ENCODE measurements at places on chromosomes 6 and 20.
A peak's percentile ranks its signal among the peaks of the same experiment; 100 is the strongest.

DNA sequence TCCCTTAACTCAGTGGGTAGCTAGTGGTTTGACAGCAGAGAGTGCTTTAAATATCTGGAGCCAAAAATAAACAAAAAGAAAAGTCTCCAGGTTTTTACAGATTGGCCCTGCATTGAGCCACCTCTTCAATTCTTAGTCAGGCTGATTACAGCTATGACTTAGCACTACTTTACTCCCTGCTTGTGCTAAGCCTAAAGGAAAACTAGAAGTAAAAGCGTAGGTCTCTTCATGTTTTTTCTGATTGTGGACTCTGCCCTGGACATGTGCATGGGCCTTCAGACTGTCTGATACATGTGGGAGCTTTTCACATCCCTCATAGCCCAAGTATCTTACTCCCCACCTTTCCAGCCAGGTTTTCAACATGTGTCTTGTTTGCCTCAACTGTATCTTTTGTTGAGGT is 33.3 kb downstream of the KPNA5 start:
- DNase-seq, result no peak

DNA sequence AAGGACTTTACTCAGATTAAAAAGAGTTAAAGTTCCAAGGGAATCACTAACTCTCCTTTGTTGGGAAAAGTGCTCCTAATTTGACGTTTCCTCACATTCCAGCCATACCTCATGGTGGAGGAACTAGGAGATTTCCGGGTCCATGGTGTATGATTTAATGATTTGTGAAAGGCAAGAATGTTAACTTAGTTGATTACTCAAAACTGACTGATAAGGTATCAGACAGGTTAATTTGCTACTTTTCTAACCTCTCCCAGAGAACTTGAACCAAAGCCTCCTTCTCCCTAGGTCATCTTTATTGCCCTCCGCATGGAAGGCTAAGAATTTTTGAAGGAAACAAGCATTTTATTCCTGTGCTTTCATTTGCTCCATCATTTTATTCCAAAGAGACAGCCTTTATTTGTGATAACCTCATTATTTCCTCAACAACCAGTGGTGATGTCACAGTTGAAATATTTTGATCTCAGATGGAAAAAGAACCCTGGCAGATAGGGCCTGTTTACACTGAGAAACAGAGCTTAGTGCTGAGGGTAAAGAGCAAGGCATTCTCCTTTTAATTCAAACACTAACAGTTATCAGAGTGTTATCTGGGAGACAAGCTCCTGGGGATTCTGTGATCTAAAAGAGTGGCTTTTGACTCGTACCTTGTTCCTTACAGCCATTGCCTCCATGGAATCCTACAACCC is 57.4 kb upstream of the BMP2 start:
- DNase-seq, result no peak

DNA sequence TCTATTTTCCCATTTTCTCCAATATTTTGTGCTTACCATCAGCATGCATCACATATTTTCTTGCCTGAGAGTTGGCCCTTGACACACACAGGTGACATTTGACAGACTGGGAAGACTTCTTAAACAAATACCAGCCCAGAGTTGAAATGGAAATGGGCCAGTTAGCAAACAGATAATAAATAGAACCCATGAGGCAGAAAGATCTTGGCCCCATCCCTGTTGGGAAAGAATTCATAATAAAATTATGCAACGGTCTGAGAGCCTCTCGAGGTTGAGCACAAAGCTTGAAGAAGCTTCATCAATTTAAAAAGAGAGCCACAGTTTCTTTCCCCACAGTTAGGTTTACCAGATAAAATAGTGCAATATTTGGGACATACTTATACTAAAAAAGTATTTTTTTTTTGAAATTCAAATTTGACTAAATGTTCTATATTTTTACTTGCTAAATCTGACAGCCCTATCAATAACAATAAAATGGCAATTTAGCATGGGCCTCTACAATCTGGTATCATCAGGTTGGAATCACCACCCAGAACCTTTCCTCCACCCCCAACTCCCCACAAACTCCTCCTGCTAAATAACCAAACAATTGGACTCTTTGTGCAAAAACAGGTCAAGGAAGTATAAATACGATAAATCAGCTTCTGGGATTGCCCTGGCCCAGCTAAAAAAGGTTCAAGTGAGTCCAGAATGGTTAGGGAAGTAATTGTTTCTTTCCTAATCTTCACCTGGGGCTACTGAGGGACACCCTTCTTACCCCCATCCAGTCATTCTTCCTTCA is 129.8 kb downstream of the CD164 start:
- no peak for DNase-seq

DNA sequence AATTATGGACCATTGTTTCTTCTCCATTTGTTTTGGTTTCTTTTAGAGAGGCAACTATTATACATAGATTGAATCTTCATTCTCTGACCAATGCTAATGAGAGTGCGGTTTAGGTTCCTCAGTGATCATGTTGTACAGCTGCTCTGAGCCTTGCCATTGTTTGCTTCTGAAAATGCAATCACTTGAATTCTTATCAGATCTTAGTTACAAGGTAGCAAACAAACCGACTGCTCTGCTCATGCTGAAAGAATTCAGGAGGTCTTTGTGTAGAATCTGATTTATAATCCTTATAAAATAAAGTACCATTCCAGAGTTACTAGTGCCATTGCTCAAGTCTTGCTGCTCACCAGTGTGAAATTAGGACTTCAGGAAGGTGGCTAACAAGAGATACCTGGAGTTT is 569.1 kb upstream of the ID4 start:
- DNase-seq, result no peak

- no peak for DNase-seq
These were observed 1009.2 kb upstream of the GJE1 start for GRCh38 chr6:141123497-141123896.

- no peak for DNase-seq
These were observed 274.8 kb upstream of the BTBD3 start for GRCh38 chr20:11642866-11643265.

- no peak for DNase-seq
These were observed 102.7 kb downstream of the TRDN start for GRCh38 chr6:123533862-123534648.

- no peak for DNase-seq
These were observed 341.1 kb downstream of the NRN1 start for GRCh38 chr6:5665667-5666066.

GRCh38 chr20:61557621-61558020 is 305.6 kb downstream of the CDH4 start:
- DNase-seq, result no peak

GRCh38 chr6:99588618-99589289 is 17.9 kb upstream of the PRDM13 start:
- peak; percentile 66 for DNase-seq

- no peak for DNase-seq
These were observed 25.0 kb upstream of the NELFCD start for GRCh38 chr20:58956078-58956477.

DNA sequence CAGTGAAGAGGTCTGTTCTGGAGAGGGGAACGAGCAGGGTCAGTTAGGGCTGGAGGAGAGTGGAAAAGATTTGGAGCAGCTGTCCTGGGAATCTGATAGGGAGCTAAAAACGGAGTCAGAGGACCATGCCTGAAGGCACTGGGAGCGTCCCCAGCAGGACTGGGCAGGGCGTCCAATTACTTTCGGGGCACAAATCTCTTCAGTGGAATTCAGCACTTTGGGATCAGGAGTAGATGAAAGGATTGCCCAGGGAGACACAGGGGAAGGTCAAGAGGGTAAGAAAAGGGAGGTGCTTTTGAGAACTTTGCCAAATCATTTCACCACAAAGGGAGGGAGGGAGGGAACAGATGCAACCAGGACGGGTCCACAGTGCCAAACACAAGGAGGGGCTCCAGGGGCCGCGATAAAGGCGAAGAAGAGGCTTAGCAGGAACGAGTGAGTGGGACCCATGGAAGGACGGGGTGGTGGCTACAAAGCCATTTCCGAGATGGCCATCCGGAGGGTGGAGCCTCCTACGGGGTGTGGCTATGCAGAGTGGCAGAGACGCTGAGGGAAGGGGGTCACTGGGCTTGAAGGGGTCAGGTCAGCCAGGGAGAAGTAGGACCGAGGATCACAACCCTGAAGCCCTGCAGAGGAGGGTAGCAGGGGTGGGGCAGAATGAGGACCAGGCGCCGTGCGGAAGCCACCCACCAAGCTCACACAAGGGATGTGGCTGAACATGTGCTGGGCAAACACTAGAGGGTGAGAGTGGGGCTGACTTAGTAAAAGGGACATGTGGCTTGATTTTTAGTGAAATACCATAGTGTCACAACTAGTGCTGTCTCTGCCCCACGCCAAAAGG is 180.0 kb upstream of the RREB1 start:
- no peak for DNase-seq

DNA sequence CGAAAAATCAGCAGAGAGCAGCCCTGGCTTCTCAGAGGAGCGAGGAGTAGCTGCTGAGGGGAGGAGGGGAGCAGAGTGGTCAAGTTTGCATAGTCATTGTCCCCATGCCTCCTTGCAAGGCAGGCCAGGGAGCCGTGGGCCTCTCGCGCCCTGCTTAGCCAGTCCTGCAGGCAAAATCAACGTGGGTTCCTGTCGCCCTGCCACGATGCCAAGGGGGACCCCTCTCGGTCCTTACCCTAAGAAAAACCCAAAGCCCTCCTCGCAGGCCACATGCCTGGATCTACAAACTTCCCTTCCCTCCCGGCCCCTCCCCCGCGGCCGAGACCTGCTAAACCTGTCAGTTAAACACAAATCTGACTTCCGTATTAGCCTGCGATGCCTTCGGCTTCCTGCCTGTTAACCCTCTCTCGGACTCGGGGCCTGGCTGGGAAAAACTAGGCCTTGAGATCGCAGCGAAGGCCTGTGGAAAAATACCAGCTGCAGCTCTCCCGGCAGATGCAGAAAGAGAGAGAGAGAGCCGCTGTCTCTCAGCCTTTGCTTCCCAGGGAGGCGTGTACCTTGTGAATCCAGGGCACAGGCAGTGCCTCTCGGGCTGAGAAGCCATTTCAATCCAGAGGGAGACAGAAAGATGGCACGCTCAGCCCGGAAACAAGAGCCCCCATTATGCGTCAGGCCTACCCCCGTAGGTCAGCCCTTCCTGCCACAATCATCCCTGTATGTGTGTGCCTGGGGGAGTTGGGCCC is 968 bp upstream of the ZMYND8 start:
- peak; percentile 78 for DNase-seq

GRCh38 chr6:14524319-14524718 is 406.7 kb downstream of the CD83 start:
- no peak for DNase-seq

DNA sequence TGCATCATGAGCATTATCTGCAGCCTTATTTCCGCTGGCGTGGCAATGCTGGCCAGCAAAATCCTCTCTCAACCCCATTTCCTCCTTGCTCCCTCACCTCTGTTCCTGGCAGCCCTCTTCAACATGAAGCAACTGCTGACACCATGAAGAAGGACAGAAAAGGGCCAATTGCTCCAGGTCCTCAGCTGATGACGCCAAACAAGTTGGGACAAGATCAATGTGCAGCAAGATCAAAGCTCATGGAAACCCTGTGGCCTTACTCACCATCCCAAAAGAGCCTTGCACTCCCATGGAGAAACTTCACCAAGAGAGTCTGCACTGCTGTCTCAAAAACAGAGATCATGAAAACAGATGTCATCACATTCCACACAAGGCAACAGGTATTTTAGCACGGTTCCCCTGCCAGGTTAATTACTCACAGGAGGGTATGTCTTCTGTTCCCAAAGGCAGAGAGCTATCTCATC is 7.4 kb downstream of the GFOD1 start:
- no peak for DNase-seq

GRCh38 chr6:143176090-143177021 is 115.7 kb downstream of the AIG1 start:
- no peak for DNase-seq

DNA sequence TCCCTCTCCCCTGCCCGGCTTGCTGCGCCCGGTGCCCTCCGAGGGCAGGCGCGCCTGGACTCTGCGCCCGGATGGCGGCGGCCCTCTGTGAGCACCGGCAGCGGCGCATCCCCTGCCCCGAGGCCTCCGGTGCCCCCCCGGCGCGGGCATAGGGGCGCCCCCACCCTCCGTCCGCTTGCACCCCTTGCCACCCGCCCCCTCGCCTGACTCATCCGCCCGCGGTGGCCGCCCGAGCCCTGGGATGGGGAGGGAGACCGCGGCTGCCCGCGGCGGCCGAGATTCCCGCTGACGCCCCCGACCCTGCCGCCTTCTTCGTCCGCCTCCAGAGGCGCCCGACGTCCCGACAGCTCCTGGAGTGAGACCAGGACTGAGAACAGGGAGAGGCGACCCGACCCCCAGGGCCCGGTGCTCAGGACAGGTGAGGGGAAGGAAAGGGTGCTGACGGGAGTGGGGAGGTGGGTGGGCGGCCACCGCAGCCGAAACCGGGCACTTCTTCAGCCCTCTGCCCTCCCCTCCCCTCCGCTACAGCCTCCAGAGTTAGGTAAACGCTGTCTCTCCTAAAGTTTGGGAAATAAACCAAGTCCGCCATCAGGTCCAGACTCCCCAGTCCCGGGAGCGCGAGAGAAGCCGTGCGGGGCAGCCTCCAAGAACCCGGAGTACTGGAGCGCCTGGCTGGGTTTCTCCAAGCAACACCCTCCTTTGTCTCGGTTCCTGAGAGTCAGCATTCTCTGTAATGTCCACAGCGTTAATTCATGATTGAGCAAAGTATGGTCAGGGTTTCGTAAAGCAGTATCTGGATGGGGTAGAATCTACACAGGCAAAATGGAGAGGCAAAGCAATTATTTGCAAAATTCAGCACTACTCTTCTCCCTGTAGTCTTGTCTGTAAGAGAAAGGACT is 539 bp downstream of the TMEM200A start:
- DNase-seq, result no peak

- no peak for DNase-seq
These were observed 9.6 kb downstream of the DSTN start for GRCh38 chr20:17579369-17580039.

DNA sequence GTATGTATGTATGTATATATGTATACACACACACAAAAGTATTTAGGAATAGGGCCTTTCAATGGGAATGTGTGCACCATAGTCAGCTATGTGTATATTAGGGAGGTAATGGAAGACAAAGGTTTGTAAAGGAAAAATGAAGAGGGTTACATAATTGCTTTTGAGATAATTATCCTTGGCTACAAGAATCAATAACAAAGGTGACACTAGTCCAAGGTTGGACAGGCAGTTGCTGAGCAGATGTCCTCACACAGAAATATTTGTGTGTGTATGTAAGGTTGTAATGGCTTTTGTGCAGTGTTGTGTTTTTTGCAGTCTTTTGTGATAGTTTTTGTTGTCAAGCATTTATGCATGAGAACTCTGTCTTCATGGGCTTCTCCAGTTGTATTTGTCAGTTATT is 157.9 kb upstream of the MARCKS start:
- no peak for DNase-seq

DNA sequence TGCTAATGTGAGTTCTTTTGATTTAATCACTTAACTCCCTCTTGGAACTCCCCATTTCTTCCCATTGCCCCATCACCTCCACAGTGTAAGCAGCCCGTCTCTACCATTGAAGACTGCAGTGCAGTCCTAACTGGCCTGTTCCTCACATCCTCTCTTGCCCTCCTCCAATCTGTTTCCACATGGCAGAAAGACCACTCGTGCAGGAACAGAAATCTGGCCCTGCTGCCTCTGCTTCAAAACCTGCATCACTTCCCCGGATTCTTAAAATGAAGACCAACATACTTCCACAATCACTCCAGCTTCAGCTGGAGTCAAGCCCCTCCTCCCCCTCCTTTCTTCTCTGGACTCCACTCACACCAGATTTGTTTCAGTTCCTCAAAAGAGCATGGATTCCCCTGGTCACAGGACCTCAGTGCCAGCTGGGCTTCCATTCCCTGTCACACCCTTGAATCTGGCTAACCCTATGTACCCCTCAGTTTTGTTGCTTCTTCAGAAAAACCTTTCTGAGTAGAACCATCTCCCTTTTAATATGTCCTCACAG is 802.3 kb downstream of the MAFB start:
- DNase-seq, result no peak

- no peak for DNase-seq
These were observed 894 bp downstream of the PYGB start for GRCh38 chr20:25248786-25249172.

GRCh38 chr6:162722226-162722625 is 5.3 kb downstream of the PRKN start:
- no peak for DNase-seq
